ENCODE measurements at places on chromosomes 12 and 14.

DNA sequence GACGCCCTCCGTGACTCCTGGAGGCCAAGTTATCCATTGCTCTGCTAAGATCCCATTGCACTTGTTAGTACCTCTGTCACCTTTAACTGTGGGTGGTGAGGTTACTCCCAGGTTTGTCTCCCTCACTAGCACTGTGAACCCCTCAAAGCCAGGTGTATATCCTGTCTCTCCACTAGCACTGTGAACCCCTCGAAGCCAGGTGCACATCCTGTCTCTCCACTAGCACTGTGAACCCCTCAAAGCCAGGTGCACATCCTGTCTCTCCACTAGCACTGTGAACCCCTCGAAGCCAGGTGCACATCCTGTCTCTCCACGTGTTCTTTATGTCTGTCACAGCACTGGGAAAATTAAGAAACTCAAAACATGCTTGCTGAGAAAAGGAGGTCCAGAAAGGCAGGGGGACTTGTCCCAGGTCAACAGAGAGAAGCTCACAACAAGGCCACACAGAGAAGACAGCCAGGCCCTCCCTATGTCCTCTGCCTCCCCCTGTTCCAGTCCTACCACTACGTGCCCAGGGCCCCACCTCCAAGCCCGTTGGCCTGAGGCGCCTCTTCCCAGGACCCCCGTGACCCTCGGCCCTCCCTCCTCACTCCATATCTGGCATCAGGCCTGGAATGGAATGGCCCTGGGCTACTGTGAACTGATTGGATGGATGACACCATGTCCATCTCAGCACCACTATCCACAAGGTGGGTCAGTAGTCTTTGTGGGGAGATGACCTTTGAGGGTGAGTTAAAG lies 26.4 kb upstream of the FKBP4 start:
- no peak for DNase-seq

GRCh38 chr12:47636908-47637780 lies 68.7 kb downstream of the RPAP3 start:
- DNase-seq = peak; percentile 8

DNA sequence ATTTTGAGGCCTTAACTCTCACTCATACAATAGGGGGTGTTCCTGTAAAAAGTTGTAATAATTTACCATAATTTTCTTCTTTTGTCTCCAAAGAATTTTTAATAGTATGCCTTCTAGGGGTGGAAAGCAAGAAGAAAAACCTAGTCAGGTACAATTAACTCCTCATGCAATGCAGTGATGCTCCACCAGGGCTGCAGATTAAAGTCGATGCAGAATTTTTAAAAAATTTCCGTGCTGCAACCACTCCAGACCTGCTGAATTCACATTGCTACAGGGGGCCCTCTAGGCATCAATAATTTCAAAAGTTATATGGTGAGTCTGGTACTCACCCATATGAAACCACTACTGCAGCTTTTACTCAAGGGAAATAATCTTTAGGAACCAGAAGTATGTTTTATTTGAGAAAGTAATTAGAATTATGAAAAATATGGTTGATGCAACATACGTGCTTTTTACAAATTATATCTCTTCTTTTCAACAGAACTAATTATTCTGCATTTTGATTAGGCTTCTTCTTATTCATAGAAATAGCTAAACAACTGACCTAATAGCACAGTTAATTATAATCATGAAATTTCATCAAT lies 353.2 kb downstream of the BCAT1 start:
- no peak for DNase-seq

- peak; percentile 26 for DNase-seq
Measured at GRCh38 chr12:7017870-7018349, 366 bp downstream of the LPCAT3 start.

DNA sequence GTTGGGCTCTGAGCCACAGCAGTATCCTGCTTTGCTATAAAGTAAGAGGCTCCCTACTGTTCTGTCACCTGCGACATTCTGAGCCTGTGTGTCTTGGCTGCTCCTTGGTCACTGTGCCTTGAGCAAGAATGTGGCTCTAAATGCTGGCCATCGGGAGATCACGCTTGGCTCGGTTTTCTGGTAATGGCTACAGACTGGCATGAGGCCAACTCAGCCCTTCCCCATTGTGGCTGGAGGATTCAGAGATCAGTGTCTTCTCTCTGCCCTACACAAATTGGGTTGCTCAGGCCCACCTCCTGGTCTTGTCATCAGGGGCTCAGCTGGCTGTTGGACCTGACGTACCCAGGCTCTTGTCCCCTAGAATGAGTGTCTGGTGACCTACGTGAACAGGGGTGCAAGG lies 94.5 kb downstream of the PLXNC1 start:
- DNase-seq = no peak

GRCh38 chr12:79452906-79453305 lies 237.9 kb downstream of the PAWR start:
- peak; percentile 42 for DNase-seq

GRCh38 chr12:103645202-103645601 lies 58.1 kb downstream of the STAB2 start:
- no peak for DNase-seq

GRCh38 chr14:23077962-23078361 lies 17.0 kb downstream of the ACIN1 start:
- DNase-seq = no peak

- DNase-seq = no peak
Measured at GRCh38 chr12:93514853-93515252, 47.5 kb downstream of the MRPL42 start.

DNA sequence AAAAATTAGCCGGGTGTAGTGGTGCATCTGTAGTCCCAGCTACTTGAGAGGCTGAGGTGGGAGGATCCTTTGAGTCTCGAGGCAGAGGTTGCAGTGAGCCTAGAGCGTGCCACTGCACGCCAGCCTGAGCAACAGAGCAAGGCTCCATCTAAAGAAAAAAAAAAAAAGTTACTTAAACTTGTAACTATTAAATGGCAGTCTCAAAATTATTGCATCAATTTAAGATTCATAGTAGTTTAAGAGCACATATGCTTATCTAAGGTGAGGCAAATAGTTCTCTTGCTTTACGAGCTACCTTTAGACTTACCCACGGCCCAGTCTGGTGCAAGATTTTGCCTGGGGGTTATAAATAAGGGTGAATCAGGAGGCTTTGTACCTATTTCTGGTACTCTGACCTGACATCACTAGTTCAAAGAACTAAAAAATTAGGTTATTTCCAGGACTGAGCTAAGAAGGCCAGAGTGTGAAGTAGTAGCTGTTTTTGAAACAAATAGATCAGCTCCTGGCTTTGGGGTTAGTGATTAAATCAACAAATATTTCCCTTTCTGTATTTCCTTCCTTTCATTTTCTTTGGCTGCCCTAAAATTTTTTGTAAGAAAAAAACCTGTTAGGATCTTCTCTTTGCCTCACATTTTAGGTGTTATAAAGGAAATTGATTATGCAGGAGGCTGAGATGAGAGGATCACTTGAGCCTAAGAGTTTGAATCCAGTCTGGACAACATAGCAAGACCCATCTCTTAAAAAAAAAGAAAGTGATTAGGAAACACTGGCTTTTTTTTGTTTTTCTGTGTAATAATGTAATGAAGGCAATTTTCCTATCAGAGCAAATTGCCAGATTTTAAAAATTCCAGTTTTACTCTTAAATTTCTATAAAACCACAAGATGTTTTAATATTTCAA lies 3.6 kb downstream of the MGAT2 start:
- no peak for DNase-seq

DNA sequence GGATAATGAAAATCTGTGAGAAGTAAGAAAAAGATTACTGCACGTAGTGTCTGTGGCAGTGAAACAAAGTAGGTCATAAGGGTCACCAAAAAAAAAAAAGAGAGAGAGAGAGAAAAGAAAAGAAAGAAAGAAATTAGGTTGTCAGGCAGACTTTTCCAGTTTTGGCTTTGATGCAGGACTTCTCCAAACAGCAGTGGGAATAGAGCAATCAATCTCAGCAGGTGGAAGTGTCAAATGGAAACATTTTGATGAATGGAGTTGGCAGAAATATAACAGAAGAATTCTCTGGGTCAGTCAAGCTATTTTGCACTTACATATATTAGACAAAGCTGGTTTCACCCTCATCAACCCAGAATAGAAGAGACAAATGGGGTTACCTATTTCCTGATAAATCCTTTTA lies 745.8 kb downstream of the SLC6A15 start:
- DNase-seq = no peak

DNA sequence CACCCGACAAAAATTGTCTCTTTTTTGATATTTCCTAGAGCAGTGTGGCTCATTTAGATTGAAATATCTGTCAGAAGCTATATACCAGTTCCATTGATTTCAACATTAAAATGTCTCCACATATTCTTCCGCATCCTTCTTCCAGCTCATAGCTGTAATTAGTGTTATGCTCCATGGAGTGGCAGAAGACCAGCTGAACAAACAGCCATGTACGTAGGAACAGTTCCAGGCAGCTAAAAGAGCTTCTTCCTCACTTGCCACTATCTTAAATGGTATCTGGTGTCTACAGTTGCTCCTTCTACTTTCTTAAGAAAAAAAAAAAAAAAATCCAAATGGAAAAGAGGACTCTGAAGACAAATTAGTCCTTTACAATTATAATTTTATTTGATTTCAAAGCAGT lies 848.0 kb downstream of the DIO2 start:
- no peak for DNase-seq

- no peak for DNase-seq
Measured at GRCh38 chr14:45786266-45786665, 533.3 kb upstream of the MIS18BP1 start.

- no peak for DNase-seq
Measured at GRCh38 chr12:122533856-122534255, 6.8 kb downstream of the KNTC1 start.

Measured in AML-193 (cell line).